RPMI7951 (cell line): ENCODE measurements at places on chromosomes 3 and 15. TPM values are rescaled to one million over a fixed set of nuclear protein-coding genes. Genes with fewer than 3 reads are reported as not detected.

GRCh38 chr15:100889385-100890050, 9.9 kb downstream of the ALDH1A3 start:
- peak; percentile 82 for DNase-seq

DNA sequence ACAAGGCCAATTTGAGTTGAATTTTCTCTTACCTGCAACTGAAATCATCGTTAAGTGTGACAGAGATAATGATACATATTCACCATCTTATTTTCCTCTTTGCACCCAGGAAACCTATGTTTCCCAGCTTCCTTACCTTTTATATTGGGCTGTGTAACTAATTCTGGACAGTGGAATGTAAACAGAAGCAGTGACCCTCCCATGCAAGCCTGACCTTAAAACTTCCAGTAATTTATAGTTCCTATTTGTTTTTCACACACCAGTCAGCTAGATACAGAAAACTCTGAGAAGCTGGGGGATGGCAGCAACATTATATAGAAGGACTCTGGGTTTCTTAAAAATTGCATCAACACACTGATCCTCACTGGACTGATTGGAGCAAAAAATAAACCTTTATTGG, 4.5 kb upstream of the ZNF280D start:
- DNase-seq = no peak

- DNase-seq = no peak
Observed at GRCh38 chr3:46710671-46711295, 6.9 kb downstream of the PRSS50 start.

DNA sequence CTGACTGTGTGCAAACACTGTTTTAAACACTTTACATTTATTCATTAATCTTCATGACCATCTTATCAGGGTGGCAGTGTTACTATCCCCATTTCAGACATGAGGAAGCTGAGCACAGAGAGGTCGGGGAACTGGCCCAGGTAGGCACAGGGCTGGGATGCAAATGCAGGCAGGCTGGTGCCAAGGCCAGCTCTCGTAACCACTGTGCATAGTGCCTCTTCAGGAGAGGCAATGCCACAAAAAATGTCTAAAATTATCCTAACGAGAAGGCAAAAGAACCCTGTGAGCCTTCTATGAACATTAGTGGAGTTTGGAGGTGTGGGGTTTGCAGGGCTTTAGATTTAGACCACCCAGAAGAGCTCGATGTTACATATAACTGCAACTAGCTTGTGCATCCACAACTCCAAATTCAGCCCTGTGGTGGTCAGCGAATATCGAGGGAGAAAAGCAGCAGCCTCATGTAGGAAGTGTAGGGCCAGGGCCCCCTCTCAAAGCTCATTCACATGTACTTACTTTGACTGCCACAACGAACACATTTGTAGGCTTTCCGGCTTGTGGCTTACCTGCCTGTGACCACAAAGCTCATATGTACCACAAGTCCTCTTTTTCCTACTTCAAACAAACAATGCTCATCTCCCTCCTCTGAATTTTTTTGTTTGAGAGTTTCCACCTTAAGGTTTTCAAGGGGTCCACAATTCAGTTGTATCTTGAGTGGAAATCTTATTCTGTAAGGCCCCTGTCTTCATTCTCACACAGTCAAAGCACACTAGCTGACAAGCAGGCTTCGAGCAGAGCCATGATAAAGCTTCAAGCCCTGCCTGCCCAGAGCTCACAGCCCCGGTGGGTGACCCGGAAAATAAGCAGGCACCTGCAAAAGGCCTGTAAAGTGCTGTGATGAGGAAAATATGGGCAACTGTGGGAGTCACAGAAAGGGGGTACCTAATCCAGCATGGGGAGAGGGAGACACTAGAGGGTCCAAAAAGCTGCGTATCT, 722.9 kb upstream of the CFAP20DC start:
- DNase-seq = no peak

- peak; percentile 85 for DNase-seq
Observed at GRCh38 chr15:39239562-39239961, 341.3 kb upstream of the THBS1 start.

- no peak for DNase-seq
Observed at GRCh38 chr15:57599296-57599810, 7.6 kb downstream of the MYZAP start.

GRCh38 chr3:197793247-197793646, 2.2 kb downstream of the LRCH3 start:
- peak; percentile 39 for DNase-seq

DNA sequence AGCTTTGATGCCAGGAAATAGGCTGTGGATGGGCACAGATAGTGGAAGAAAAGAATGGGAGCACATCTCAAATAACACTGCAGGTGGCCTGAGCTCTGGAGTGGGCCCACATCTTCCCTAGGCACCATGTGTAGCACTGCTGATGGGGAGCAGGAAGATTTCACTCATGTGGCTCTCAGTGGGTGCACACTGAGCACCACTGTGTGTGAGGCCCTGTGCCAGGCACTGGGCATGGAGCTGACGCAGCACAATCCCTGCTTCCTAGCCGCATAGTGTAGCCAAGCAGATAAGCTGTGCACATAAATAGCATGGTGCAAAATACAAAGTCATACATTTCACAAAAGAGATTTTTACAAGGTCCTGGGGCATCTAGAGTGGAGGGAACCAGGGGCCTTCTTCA, 101.6 kb downstream of the MOBP start:
- DNase-seq = no peak

GRCh38 chr3:108554229-108554628, 35.0 kb downstream of the CIP2A start:
- no peak for DNase-seq

DNA sequence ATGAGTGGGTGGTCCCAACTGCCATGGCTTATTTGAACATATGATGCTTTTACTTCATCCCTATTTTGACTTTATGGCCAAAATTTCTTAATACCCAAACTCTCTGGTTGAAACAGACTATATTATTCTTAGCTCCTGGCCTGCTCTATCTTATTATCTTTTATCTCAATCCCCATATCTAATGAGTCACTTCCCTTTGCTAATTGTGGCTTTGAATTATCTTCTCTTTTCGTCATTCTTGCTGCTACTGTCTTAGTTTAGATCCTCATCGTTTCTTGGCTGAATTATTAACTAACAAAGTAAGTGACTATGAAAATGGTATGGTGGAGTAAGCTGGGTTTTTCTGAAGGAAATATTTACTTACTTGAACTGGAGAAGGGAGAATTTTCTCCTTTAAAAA, 28.2 kb upstream of the DNAJC19 start:
- DNase-seq = peak; percentile 40

- no peak for DNase-seq
Observed at GRCh38 chr15:63072809-63073277, 30.3 kb downstream of the TPM1 start.

DNA sequence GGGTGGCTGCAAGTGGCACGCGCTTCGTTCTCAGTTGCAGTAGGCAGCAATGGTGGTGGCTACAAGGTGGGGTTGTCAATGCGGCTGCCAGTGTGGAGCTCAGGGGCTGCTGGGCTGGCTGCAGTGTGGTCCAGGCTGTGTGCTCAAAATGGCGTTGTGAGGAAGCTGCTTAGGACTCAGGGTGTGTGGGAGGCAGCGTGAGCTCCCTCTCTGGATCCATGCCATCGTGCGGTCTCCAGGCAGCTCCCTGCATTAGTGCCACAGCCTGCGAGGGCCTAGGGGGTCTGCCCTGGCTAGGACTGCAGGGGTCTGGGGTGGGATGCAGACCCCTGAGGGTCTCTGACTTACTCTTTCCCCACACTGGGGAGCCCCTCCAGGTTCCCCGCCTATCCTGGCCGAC, 397.2 kb downstream of the OCA2 start:
- no peak for DNase-seq

- peak; percentile 63 for DNase-seq
Observed at GRCh38 chr3:72797773-72798543, 50.3 kb downstream of the SHQ1 start.

GRCh38 chr3:146770881-146771280, 165.7 kb upstream of the PLSCR5 start:
- no peak for DNase-seq

DNA sequence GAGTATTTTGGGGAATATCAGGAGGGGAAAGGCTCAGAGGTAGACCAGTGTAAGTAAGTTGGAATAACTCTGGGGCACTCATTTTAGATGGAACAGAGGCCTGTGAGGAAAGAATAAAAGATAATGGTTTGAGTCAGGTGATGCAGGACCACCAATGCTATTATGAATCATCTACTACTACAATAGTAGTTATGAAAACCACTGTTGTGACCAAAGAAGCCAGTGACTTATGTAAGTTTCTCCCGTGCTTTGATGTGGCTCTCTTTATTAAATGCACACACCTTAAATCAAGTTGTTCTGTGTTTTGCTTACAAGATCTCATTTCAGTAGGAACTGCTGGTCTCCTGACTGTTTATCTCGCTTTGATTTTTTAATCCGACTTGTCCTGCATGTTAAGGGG, 13.1 kb upstream of the GUCA1C start:
- DNase-seq = no peak

- DNase-seq = no peak
Observed at GRCh38 chr3:57370341-57370740, 77.9 kb upstream of the ASB14 start.

The CYP11A1 gene
- not detected in 2 replicates for total RNA-seq

The RAB5A gene
- total RNA-seq = 85.1 and 111 TPM in 2 replicates

The ZBTB11 gene
- total RNA-seq = 20.1 and 21.4 TPM in 2 replicates

The SLC12A8 gene
- total RNA-seq = 22.5 and 26.6 TPM in 2 replicates

The FRMD5 gene
- 9.3 and 10.2 TPM in 2 replicates for total RNA-seq

The TLR9 gene
- not detected in 2 replicates for total RNA-seq

The GATA2 gene
- 9.0 and 10.1 TPM in 2 replicates for total RNA-seq

The TMEM87A gene
- total RNA-seq = 76.7 and 80.0 TPM in 2 replicates

The HRG gene
- not detected in 2 replicates for total RNA-seq

The CPOX gene
- 61.5 and 63.3 TPM in 2 replicates for total RNA-seq

The MEIS2 gene
- total RNA-seq = 21.5 and 28.6 TPM in 2 replicates
